ENCODE measurements at places on chromosomes 2 and 18.
A peak's percentile ranks its signal among the peaks of the same experiment; 100 is the strongest.

DNA sequence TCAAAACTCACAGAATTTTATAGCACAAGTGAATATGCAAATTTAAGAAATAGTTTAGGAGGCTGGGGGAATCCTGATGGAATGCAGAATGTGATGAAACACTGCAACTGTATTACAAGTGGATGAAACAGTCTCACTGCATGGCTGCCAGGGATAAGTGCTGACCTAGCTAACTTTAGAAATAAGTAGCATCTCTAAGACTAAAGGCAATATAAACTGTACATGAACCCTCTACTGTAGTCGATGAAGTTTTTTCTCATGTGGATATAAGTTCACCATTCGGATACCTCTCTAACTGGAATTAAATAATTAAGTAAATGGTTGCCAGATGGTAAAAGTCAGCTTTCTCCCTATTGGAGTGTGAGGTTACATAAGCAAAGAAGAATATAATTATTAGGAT, 777.8 kb upstream of the RAB6C start:
- no peak for DNase-seq

GRCh38 chr2:187642498-187642897, 88.3 kb upstream of the TFPI start:
- no peak for DNase-seq

DNA sequence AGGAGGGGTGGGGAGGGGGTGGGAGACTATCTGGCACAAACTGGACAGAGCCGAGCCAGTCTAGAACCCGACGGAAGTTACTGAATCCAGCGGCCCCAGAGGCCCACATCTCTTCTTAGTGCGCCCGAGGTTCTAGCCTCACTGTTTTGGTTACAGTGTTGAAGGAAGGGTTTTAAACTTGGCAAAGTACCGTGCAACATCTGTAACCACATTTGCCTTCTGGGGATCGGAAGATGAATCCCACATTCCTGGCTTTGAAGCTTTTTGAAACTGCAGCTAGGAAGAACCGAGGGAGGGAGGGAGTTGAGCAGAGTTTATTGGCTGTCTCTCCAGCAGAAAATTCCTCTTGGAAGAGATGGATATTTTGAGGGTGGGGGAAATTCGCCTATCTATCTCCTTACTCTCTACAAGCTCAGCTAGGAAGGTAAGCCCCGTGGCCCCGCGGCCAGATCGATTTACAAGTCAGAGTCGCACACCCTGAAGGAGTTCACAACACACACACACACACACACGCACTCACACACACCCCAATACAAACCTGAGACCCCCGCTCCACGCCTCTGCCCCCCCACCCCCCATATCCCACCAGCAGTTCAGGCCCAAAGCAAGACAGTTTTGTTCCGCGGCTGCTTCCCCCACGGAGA, 1.0 kb downstream of the ACVR1 start:
- no peak for DNase-seq

- no peak for DNase-seq
These were observed 83.1 kb downstream of the CDC42EP3 start for GRCh38 chr2:37588316-37588777.

- DNase-seq, result no peak
These were observed 18.9 kb downstream of the GPR35 start for GRCh38 chr2:240644171-240644651.

- DNase-seq, result no peak
These were observed 141.8 kb downstream of the CTIF start for GRCh38 chr18:48680339-48681250.

- DNase-seq, result no peak
These were observed 183.8 kb downstream of the PID1 start for GRCh38 chr2:229087267-229087666.

- DNase-seq, result no peak
These were observed 332.9 kb upstream of the NT5C1B start for GRCh38 chr2:18922276-18922675.

DNA sequence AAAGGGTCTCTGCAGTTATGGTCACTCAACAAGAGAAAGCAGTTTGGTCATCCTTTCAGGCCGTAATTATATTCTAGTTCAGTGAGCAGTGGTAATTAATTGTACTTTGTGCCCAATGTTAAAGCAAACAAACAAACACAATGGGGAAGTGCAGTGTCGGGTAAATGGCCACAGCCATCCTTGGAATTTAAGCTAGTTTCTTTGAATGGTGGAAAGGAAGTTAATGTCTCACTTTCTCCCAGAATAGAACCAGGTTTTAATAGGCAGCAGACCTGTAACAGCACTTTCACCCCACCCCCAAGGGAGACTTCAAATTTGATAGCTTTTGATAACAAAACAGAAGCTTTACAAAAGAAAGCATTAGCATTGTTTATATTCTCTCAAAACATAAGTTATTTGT, 20.0 kb upstream of the ITGAV start:
- no peak for DNase-seq

DNA sequence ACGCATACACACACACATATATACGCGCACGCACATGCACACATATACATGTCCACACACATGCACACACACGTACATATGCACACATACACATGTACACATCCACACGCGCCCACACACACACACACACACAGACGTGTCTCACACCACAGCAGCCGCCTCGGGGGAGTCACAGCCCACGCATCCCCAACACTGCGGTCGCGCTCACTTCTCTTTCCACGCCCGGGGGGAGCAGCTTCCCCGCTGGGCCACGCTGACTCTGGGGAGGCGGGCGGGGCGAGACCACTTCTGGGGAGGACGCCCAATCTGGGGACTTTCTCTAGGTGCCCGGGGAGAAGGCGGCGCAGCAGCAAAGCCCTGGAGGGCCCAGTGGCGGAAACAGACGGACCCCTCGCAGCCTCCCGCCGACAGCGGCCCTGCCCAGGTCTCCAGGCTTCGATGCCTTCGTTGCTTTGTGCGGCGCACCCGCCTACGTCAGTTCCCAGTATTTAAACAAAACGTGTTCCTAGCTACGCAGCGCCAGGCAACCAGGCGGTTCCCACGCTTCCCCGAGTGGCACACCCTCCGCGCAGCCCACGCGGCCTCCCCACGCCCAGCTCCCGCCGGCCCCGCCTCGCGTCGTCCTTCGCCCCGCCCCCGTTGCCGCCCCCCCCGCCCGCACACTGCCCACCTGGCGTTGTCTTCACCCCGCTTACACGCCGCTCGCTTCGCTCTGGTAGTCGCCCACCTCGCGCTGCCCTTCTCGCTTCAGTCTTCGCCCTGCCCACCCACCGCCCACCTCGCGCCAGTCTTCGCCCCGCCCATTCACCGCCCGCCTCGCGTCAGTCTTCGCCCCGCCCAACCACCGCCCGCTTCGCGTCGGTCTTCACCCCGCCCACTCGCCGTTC, 810 bp upstream of the RBFA start:
- peak; percentile 3 for DNase-seq

- no peak for DNase-seq
These were observed 105.0 kb downstream of the GPD2 start for GRCh38 chr2:156541229-156541628.

GRCh38 chr2:10620481-10620880, 69.3 kb downstream of the NOL10 start:
- DNase-seq, result no peak

DNA sequence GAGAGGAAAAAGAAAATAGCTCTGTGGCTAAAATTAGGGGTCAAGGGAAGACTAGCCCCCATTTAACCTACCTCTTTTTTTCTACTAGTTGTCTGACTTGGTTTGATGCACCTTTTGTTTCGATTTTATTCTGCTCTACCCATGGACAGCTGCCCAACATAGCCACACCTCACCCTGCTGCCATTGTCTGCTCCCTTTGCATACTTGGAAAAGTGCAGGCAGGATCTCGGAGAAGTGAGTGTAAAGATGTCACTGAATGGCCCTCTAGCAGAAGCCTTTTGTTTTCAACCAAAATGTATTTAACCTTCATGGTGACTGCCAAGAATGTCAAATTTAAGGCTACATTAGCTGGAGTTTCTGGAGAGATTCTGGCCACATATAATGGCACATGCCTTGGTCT, 62.9 kb downstream of the SETBP1 start:
- no peak for DNase-seq

- no peak for DNase-seq
These were observed 44.5 kb downstream of the PTH2R start for GRCh38 chr2:208451061-208451460.

- DNase-seq, result peak; percentile 77
These were observed 58.1 kb downstream of the MYO3B start for GRCh38 chr2:170235860-170236679.

GRCh38 chr2:105114551-105114950, 76.7 kb downstream of the MRPS9 start:
- DNase-seq, result no peak

- DNase-seq, result no peak
These were observed 155.5 kb downstream of the TMEM247 start for GRCh38 chr2:46634905-46635304.

DNA sequence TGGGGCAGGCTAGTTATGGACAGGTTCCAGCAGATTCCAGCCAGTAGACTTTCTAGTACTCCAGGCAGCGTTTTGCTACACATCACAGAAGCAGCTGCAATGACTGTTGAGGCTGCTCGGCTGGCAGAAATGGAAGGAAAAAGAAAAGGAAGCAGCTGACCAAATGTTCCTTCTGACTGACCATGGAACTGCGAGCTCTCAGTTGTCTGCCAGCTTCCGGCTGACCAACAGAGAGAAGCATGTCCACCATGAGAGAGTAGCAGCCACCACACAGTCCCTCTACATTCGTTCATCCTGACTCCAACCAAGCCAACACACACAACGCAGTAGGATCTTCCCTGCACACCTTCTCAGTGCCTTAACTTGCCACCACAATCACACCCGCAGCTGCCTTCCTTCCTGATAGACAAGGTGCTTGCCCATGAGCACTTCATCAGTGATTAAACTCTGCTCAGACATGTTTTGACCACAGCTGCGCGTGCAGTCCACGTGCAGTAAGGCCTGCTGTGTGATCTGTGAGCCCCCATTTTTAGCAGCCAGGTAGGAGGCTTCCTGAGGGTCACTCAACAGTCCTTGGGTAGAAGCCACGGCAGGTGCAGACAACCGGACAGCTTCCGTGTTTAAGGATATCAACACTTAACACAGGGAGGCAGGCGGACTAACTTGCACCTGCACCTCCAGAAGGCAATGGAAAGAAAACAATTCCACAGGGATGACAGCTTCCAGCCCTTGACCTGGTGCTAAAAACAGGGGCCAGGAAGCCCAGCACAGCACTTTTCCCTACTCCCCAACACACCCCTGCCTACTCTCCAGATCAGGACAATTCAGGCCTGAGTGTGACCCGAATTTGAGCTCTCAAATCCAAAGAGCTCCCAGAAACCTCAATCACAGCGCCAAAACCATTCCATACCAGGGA, 996 bp downstream of the TGFBRAP1 start:
- no peak for DNase-seq

- no peak for DNase-seq
These were observed 212.1 kb downstream of the TCF4 start for GRCh38 chr18:55375930-55376329.

DNA sequence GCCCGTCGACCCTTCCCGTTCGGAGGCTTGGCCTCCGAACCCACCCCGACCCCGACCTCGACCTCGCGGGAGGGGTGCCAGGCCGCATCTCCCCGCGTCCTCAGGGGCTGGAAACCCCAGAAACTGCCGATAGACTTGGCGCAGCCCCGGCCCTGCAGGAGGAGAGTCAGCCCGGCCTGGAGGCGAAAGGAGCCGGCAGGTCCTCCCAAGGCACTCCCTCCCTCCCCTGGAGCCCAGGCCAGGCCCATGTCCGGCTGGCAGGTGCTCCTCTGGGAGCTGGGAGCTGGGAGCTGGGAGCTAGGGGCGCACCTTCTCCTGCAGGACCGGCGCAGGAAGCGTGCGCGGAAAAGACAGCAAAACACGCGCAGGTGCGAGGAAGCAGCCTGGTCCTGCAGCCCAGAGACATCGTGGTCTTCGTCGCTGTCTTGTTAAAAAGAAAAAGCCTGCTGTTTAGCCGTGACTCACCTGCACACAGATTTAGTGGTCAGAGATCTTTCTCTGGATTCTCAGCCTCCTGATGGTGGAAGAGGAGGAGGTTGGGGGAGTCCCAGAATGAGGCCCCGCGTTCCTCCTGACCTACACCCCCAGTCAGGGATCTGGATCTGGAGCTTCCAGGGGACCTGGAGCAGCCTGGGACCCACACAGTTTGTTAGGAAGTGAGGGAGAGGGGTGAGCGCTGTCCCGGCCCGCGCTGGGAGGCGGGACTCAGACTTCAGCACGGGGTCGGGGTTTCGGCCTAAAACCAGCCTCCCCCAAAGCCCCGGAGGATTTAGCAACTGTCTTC, 660 bp upstream of the MBP start:
- no peak for DNase-seq

DNA sequence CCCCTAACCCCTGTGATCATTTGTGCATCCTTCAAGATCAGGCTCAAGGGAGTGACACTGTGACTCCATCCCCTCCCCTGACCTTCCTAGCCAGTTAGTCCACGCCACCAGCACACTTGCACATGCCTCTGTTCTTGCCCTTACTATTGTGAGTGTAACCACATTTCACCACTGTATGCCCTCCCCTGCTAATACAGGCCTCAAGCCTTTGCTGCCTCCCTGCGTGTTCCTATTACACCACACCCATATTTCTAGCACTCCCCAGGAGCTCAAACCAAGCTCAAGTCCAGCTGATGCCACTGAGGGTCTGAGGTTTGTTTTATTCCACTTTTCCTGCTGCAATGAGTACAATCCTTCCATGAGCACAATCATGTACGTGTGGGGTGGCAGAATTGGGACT, 288.9 kb upstream of the FBXO11 start:
- DNase-seq, result no peak

DNA sequence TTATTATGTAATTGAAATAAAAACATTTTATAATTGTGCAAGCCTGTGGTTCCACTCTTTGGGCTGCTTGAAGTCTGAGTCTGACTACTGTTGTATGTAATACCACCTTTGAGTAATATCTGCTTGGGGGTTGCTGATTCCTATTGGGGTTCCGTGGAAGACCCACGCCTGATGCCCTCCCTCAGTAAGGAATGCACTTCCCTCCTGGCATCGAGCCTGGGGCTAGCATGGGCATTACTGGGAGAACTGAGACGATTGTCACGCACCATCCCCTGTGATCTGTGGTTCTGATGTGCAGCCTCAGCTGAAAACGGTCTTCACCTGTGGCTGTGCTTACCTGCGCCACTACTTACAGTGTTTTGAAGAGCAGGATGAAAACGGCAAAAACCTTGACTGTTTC, 32.7 kb upstream of the RBM44 start:
- no peak for DNase-seq

Measured in NT2/D1 (cell line).